ENCODE measurements at places on chromosomes 5 and 9. TPM values are rescaled to one million over a fixed set of nuclear protein-coding genes. Genes with fewer than 3 reads are reported as not detected.

Gene SLC27A4
- total RNA-seq: 36.3 TPM

GRCh38 chr5:180313677-180314505 is 22.0 kb upstream of the MAPK9 start:
- peak; percentile 88 for DNase-seq

Gene PPP3R2
- total RNA-seq: 0.61 TPM

Gene NEURL1B
- 17.4 TPM for total RNA-seq

- DNase-seq: no peak
These were observed 105.0 kb downstream of the SLC28A3 start for GRCh38 chr9:84235511-84235910.

- no peak for DNase-seq
These were observed 194.0 kb downstream of the RFX3 start for GRCh38 chr9:3331801-3332200.

DNA sequence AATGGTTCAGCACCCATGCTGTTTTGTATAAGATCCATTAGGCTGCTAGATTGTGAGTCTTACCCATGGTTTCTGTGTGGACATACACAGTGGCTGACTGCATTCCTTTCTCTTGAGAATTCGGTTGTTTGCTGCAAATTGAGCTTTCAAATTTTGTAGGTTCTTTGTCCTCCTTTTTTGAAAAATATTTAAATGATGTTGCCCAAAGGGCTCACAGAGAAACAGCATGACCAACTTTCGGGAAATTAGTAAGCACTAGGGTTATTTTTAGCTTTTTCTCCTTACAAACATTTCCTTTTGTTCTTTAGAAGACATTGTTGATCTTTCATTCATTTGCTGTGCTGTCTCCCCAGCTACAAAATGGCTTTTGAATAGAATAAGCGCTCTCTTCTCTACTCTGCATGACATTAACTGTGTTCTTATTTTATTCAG is 79.4 kb downstream of the NLN start:
- peak; percentile 11 for DNase-seq

Gene CRB2
- 8.6 TPM for total RNA-seq

DNA sequence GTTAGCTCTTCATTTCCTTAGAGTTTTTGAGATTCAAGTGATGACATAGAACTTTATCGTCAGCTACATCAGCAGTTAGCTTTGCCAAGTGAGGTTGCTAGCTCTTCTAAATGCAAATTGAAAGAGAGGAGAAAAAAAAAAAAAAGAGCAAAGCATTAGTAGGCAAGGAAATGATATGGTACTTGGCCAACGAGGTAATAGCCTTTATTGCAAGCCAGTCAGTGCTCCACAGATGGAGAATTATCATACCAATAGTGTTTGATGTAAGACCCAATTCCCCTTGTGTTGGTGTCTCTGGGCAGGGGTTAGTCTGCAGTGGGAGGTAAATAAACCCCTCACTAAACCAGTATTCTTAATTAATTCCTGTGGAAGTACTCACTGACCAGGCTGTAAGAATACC is 992.1 kb downstream of the PTPRD start:
- no peak for DNase-seq

- no peak for DNase-seq
These were observed 1019.9 kb upstream of the PTPRD start for GRCh38 chr9:11632691-11633090.

- DNase-seq: no peak
These were observed 29.9 kb upstream of the SMU1 start for GRCh38 chr9:33106372-33106771.

DNA sequence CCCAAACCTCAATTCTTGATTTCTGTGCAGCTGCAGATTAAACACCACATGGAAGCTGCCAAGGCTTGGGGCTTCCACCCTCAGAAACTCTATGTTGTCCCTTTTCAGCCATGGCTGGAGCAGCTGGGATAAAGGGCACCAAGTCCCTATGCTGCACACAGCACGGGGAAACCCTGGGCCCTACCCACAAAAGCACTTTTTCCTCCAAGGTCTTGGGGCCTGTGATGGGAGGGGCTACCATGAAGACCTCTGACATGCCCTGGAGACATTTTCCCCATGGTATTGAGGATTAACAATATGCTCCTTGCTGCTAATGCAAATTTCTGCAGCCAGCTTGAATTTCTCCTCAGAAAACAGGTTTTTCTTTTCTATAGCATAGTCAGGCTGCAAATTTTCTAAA is 41.8 kb upstream of the CDH9 start:
- no peak for DNase-seq

DNA sequence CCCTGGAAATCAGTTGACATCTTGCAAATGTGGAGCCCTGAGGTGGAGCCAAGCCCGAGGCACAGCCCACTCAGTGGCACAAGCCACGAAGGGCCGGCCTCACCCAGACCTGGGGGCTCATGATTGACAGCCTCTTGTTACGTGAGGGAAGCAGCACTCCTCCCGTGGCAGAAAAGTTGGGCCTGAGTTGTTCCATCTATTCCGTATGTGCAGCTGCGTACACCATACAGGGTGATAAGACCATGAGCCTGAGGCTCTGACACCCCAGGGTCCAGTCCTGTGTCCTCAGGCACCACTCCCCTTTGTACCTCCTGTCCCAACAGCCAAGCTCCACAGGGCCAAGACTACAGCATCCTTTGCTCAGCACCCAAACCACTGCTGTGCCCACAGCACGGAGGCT is 1.9 kb upstream of the ORM2 start:
- no peak for DNase-seq

DNA sequence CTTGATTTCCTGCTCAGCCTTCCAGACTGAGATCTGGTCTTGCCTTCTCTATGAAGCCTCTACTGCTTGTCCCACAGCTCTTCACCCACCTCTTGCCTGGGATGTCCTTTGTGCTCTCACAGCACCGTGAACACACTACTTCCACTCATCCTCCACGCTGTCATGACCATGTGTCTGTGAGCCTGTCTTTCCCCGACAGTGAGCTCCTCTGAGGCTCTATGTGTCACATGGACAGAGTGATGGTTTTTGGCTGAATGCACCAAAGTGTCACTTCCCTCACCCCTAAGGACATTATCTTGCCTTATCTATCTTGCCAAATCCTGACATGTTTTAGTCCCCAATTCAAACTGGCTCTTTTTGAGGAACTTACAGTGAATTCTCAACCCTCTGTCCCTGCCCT is 11.3 kb downstream of the PHYKPL start:
- DNase-seq: no peak

GRCh38 chr5:66617991-66618768 is 22.0 kb downstream of the MAST4 start:
- no peak for DNase-seq

- no peak for DNase-seq
These were observed 64.6 kb upstream of the GABRA1 start for GRCh38 chr5:161783297-161783696.

Gene DAB2IP
- total RNA-seq: 16.6 TPM

Gene AHRR
- 3.4 TPM for total RNA-seq

DNA sequence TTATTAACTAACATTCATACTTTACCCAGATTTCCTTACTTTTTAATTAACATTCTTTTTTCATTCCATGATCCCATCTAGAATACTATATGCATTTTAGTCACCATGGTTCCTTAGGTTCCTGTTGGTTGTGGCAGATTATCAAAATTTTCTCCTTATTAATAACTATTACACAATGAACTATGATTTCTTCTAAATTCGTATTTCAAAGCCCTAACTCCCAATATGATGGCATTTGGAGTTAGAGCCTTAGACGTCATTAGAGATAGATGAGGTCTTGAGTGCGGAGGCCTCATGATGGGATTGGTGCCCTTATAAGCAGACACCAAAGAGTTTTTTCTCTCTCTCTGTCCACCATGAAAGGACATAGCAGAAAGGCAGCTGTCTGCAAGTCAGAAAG is 485.4 kb downstream of the TLR4 start:
- no peak for DNase-seq

Gene GABRG2
- 77.7 TPM for total RNA-seq

DNA sequence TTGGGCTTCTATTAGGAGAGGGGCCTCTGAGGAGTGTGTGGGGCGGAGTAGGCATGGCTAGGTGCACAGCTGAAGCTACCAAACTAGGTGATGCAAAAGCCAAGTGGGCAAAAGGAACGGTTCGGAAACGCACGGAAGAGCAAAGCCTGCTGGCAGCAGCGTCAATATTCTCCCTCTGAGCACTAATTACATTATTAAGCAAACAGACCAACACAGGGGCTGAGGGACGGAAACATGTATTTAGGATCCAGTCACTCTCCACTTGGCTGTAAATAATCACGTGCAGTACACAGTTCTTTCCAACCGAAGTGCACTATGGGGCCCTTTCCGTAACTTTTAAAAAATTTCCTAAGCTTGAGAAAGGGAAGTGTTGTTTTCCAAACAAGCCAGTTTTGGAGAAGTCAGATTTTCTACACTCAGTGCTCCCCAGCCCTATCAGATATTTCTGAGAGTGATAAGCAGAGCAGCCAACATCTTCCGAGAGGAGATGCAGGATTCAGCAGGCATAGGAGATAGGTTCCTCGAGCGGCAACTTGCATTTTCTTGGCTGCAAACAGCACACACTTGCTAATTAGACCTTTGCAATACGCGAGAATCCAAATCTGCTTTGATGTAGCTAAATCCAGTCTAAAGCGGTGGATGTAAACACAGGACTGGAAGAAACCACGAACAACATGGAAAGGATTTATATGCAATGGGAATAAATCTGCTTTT is 217.2 kb upstream of the TBCA start:
- DNase-seq: no peak

Gene PNPLA7
- total RNA-seq: 2.2 TPM

Gene TICAM2
- 2.3 TPM for total RNA-seq

All from spinal cord (tissue), 10 donors.